ENCODE measurements at places on chromosomes 2 and 18.

- DNase-seq, result no peak
Measured at GRCh38 chr18:46615720-46616119, 41.3 kb downstream of the LOXHD1 start.

DNA sequence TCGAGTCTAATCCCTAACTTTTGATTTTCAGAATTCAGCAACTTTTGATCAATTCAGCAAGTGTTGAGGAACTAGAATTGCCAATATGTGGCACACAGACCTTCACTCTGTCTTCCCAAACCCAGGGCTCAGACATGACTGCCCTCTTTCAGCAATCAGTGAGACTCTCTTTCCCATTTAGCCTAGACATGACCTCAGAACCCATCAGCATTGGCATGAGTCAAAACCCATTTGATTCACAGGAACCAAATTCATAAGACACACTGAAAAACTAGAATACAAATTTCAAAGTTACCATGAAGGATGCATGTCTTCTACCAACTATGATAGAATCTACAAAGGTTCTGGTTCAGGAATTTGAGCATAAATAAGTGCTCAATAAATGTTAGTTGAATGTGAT lies 113.6 kb upstream of the MAP3K20 start:
- DNase-seq, result no peak

- no peak for DNase-seq
Measured at GRCh38 chr2:118089139-118089800, 999 bp downstream of the INSIG2 start.

- DNase-seq, result no peak
Measured at GRCh38 chr2:705971-706511, 28.8 kb upstream of the TMEM18 start.

- no peak for DNase-seq
Measured at GRCh38 chr18:62954366-62954765, 239.0 kb downstream of the PHLPP1 start.

Data from heart left ventricle (tissue), 16 donors.